ENCODE measurements at places on chromosomes 3 and 15. TPM values are rescaled to one million over a fixed set of nuclear protein-coding genes. Genes with fewer than 3 reads are reported as not detected.

Gene EOGT
- total RNA-seq = 35.0 TPM

Gene ZIC4
- not detected for total RNA-seq

Gene KCNAB1
- total RNA-seq = 2.3 TPM

Gene FBN1
- total RNA-seq = 64.0 TPM

Gene SCN5A
- 133 TPM for total RNA-seq

Gene GPR171
- 0.35 TPM for total RNA-seq

Gene TMEM212
- not detected for total RNA-seq

Gene MFSD1
- 41.8 TPM for total RNA-seq

Gene PRR20G
- not detected for total RNA-seq

Gene SCAANT1
- total RNA-seq = not detected

Gene GUCA1C
- 3.4 TPM for total RNA-seq

GRCh38 chr3:10506696-10507095, 1.3 kb upstream of the ATP2B2 start:
- no peak for DNase-seq

DNA sequence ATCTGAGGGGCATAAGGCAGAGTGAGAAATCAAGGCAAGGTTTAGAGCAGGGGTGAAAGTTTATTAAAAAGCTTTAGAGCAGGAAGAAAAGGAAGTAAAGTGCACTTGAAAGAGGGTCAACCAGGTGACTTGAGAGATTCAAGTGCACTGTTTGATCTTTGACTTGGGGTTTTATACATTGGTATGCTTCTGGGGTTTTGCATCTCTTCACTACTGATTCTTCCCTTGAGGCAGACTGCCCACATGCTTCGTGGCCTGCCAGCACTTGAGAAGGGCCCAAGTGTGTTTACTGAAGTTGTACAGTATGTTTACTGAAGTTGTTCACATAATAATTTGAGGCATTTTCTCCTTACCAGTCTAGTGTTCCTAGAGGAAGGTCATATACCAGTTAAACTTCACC, 367.0 kb upstream of the UBE2E2 start:
- DNase-seq = no peak

DNA sequence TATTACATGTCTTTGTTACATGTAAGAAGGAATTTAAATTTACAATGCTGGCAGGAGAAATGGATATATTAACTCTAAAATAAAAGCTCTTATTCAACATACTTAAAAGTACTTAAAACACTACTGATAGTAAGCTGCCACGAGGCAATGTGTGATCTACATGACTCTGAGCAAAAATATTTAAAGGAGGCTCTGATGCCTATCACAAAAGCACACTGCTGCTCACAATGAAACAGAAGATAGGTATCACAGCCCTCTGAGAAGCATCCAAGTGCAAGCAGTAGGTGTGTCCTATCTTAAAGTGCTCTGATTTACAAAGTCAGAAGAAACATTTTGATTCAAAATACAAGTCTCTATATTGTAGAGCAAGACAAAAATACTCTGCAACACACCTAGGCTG, 371.2 kb upstream of the WNT5A start:
- no peak for DNase-seq

- no peak for DNase-seq
These were observed 29.5 kb downstream of the MB21D2 start for GRCh38 chr3:192888190-192888589.

DNA sequence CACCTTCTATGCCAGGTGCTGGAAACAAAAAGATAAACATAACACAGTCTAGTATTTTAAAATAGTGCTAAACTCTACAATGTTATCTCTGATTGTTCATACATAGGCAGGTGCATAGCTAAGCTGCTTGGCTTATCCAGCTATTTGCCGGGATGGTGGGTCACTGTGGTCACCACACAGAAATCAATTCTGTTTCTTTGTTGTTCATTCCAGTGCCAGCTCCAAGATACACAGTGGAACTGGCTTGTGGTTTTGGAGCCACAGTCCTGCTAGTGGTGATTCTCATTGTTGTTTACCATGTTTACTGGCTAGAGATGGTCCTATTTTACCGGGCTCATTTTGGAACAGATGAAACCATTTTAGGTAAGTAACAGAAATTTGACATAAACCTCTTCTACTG, 130.2 kb downstream of the IL1RAP start:
- no peak for DNase-seq

GRCh38 chr3:111819927-111820326, 39.1 kb upstream of the PHLDB2 start:
- DNase-seq = no peak

- no peak for DNase-seq
These were observed 167.4 kb upstream of the LPP start for GRCh38 chr3:187986514-187986934.

GRCh38 chr3:147507638-147508286, 98.6 kb downstream of the ZIC1 start:
- no peak for DNase-seq

- DNase-seq = no peak
These were observed 332.4 kb downstream of the ARPP21 start for GRCh38 chr3:35971686-35972085.

- no peak for DNase-seq
These were observed 170.5 kb downstream of the KCNAB1 start for GRCh38 chr3:156290924-156291271.

- no peak for DNase-seq
These were observed 203.6 kb downstream of the TNIK start for GRCh38 chr3:171256445-171257250.

- no peak for DNase-seq
These were observed 312.3 kb upstream of the ONECUT1 start for GRCh38 chr15:53102483-53102882.

DNA sequence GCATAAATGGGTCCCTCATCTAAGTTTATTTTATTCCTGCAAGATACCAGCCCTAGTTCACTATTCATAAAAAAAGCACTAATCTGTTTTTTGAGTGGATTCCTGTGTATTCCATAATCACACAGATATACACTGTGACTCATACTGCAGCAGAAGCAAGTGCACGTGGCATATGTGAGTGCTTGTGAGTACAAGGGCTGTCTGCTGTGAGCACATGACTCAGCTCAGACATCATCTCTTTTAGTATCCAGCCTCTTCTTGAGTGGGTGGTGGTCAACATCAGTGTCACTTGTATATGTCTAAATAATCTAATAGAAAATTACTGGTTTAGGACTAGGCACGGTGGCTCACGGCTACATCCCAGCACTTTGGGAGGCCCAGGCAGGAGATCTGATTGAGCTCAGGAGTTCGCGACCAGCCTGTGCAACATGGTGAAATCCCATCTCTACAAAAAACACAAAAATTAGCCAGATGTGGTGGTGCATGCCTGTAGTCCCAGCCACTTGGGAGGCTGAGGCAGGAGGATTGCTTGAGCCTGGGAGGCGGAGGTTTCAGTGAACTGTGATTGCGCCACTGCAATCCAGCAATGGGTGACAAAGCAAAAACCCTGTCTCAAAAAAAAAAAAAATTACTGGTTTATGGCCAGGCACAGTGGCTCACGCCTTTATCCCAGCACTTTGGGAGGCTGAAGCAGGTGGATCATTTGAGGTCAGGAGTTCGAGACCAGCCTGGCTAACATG, 49.8 kb downstream of the NIPA2 start:
- no peak for DNase-seq

GRCh38 chr3:13462822-13463221, 17.3 kb upstream of the HDAC11 start:
- no peak for DNase-seq

- DNase-seq = no peak
These were observed 164.8 kb upstream of the NUDT16 start for GRCh38 chr3:131216801-131217200.

DNA sequence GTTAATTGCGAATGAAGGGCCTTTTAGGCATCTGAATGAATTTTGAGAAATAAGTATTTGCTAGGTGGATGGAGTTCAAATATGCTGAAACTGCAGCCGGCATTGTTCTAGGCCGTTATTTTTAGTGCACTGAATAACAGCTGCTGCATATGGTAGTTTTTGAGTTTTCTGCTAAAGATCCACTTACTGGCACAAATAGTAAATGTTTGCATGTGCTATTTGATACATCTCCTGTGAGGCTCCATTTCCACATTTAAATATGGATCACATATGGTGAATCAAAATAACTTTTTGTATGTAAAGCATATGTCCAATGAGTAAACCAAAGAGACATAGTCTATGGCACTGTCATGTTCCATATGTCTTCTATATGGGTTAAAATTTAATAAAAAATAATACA, 56.7 kb upstream of the CNTN4 start:
- no peak for DNase-seq

GRCh38 chr15:57355259-57355658, 21.0 kb upstream of the CGNL1 start:
- no peak for DNase-seq

DNA sequence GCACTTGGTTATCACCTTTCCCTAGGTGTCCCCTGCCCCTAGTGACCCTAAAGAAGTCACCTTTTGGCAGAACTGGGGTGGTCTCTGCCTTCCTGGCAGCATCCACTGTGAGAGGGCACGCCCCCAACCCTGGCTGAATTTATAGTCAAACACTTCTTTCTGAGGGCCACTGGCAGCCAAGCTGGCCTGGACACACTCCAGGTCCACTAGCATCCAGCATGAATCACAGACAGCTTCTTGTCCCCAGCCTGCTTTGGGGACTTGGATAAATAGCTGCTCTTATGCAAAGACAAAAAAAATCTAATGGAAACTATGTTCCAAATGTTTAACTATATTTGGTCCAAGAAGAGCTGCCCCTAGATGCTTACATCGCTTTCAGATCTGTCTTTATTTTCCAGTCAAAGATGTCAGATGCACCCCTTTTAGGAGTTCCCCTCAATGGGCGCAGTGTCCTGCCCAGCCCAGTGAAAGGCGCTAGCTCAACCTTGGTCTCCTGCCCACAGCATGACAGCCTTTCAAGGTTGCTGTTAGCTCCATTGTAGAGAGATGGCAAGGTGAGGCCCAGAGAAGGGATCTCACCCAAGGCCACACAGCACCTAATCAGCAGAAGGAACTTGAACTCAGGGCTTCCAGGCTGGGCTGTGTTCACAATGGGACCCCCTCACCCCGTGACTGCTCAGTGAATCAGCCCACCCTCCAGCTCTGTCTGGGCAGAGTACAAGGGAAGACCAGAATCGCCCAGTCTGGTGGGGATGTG, 7.0 kb downstream of the RASL12 start:
- DNase-seq = no peak

- no peak for DNase-seq
These were observed 971.6 kb downstream of the ZPLD1 start for GRCh38 chr3:103406320-103406850.

Data from heart left ventricle (tissue), 16 donors.